ENCODE measurements at places on chromosomes 1 and 21.

DNA sequence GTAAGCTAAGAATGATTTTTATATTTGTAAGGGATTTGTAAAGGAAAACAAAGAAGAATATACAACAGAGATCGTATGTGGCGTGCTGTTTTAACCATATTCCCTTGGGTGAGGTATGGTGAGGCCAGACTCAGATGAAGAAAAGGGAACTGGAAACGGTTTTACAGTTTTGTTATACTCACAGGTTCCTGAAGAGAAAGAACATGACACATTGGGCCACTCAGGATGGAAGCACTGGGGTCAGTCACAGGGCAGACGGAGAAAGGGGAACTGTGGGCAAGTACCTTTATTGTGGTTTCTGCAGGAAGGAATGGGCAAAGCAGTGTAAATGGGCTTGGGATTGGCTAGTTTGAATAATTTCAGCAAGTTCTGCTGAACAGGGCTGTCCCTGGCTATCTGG lies 177.4 kb downstream of the LBR start:
- DNase-seq: no peak

DNA sequence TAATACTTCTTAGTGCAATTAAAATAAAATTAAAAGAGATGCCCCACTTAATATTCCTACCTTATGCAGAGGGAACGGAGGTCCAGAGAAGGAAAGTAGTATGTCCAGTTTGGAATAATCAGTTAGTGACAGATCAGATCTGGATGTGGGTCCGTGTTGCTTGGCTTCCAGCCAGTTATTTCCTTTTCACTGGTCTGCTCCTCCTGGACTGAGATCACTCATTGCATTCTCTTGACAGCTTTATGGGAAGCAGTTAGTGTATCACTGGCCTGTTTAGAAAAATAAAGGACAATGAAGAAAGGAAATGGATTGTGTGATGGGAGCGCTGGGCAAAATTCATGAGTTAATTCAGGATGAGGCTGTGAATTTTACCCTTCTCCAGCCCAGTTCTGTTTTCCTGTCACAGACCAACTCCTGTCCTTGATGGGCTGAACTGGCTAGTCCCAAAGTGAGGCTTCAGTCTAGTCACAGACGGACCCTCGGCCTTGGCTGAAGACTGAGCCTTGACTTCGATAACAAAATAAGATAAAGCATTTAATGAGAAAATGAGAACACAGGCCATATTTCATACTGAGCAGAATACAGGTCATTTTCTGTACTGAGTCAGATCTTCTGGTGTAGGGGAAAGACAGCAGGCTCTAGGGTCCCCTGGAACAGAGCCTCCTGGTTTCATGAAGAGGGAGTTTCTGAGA lies 85.2 kb upstream of the TRABD2B start:
- DNase-seq: no peak

DNA sequence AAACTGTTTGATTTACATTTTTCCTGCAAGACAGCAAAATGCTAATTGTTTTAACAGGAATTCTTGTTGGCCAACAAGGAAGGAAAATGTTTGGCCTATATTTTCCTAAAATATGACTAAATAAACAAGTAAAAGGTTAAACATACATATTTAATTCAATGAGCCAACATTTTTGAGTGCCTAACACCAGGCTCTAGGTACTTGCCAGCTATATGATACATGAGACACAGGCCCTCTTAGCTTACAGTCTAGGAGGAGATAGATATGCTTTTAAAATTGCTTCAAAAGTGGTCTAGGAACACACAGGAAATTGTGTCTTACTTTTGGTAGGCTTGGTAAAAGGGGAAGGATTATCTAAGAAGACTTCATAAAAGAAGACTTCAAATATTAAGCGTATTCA lies 50.9 kb downstream of the PIGK start:
- no peak for DNase-seq

- no peak for DNase-seq
Observed at GRCh38 chr1:13593511-13594131, 10.0 kb downstream of the PDPN start.

GRCh38 chr1:65027666-65028358 lies 61.5 kb upstream of the JAK1 start:
- DNase-seq: no peak

DNA sequence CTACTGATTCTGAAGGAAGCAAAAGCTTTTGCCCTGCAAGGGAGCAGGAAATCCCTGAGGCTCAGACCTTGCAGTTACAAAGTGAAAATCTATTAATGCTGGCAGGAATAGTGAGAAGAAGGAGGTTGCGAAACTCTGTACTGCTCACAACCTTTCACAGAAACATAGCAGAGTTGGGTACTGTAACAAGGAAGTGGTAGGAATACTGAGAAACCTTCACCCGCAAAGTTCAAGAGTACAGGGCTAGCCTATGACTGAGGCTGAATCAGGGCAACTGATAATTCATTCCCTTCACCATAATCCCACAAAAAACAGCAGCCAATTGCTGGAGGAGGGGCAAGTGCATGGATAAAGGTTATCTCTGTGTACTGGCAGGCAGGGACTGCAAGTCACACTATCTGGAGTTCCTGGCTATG lies 23.9 kb upstream of the KCTD3 start:
- no peak for DNase-seq

DNA sequence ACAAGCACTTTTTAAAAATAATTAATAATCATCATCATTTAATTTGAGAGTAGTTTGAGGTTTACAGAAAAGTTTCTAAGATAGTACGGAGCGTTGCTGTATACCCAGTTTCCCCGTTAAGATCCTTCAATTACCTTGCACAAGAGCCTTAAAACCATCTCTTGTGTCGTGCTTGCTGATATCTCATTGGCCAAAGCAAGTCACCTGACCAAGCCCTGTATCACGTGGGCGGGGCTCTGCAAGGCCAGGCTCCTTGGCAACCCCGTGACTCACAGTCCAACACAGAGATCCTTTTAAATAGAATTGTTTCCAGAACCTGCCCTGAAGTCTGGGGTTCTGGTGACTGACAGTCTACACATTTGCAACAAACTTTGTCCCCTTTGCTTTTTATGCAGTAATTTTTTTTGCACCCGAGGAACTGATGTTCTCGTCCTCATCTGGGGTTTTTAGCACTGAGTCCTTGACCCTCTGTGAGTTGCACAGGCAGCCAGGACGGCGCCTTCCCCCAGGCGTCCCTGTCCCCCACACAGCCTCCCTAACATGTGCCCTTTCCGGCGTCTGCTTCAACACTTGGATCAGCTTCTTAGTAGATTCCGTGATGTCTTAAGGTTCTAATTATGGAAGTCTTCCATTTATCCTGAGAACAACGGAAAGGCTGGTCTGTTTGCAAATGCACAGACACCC lies 183.3 kb upstream of the TMEM51 start:
- DNase-seq: peak; percentile 48

DNA sequence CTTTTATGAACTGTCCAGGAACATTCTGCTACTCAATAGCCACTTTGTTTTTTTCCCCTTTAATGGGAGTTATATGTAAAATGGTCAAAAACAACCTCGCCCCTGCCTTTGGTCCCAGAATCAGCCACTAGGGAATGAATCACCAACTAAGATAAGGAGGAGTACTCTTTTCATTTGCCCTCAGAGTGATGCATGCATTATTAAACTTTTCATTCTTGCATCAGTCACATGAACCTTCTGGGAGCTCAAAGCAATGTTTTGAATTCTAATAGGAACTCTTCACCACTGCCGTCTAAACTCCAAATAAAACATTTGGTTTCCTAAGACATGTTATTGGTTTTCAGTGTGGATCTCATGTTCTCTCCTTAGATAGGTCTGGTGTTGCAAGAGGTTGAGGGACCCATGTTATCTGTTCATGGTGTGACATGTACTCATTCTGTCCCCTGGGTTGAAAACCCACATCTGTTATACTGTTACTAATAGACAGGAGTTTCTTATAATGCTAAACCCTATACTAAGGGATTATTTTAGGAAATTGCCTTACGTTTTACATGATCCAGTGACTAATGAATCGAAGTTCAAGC lies 17.8 kb upstream of the HSD17B7 start:
- DNase-seq: no peak

DNA sequence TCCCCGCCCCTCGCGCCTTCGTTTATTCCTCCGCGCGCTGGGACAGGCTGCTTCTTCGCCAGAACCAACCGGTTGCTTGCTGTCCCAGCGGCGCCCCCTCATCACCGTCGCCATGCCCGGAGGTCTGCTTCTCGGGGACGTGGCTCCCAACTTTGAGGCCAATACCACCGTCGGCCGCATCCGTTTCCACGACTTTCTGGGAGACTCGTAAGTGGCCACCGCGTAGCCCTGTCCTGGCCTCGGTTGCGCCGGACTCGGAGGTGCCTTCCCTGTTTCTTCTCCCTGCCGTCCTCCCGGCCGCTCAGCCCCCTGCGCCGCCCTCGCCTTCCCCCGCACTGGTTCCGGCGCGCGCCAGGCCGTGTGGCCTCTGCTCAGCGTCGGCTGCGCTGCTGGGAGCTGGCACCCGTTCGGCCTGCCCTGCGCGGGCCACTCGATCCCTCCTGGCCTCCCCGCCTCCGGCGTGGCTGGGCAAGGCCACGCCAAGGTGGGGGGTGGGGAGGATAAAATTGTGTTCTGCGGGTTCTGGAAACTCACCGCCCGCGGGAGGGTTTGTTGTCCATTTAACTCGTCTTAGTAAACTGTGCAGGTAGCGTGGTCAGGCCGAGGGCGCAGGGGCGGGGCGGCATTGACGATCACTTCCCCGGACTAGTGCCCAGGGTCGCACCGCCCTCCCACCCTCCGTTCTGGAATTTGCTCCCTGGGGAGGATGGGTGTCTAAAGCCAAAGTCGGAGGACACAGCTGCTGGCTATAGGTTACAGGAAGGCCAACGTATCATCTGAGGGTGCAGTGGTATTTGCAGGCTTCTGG lies at the start of gene PRDX6:
Gene PRDX6, plus strand, starts transcription at position 50 of the 808 bp plus-strand sequence. Its CDS starts 63 bp downstream, at position 113.
- peak; percentile 23 for DNase-seq

DNA sequence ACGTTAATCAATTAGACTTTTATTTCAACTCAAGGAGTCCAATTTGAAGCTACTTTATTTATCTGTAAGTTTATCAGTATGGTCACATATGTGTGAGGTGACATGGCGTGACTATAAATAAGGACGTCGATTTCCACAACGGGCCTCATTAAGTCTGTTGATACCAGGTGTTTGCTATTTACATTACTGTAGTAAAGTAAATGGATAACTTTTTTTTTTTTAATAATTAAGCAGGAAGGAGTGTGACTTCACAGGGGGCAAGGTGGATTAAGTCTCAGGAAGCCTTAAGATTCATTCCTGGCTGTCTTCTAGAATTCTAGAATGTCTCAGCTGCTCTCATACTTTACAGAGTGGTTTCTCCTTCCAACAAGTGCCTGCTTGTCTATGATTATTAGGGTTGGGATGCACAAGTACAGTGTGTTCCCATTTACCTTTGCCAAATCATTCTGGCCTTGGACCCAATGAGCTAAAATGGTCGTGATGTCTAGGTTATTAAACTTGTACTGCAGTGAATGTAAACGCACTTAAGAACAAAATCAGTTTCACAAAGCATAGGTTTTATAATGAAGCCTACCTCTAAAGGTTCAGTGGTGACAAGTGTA lies 15.5 kb downstream of the MAP3K7CL start:
- DNase-seq: peak; percentile 78

GRCh38 chr1:92244376-92244775 lies 26.7 kb downstream of the C1orf146 start:
- no peak for DNase-seq

DNA sequence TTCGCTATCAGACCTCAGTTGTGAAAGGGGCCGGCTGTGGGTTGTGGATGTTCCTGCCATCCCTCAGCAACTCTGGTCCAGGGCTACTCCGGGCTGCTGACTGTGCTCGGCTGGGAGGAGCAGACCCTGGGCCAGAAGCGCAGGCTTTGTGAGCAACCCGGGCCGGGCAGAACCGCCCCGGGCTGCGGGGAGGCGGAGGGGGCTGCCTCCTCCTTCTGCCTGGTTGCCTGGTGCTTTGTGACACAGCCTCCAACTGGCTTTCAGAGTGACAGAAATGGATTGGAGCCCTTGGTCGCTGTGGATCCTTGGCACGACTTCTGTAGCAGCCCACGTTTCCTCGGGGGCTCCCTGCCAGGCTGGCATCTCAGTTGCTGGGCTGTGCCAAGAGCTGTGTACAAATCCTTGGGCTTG lies 10.0 kb downstream of the DRAXIN start:
- no peak for DNase-seq

GRCh38 chr1:8407652-8408051 lies 89.7 kb downstream of the SLC45A1 start:
- DNase-seq: no peak

GRCh38 chr1:244075247-244075722 lies 24.2 kb downstream of the ZBTB18 start:
- DNase-seq: no peak

GRCh38 chr1:234593771-234594504 lies 16.0 kb downstream of the IRF2BP2 start:
- DNase-seq: no peak

DNA sequence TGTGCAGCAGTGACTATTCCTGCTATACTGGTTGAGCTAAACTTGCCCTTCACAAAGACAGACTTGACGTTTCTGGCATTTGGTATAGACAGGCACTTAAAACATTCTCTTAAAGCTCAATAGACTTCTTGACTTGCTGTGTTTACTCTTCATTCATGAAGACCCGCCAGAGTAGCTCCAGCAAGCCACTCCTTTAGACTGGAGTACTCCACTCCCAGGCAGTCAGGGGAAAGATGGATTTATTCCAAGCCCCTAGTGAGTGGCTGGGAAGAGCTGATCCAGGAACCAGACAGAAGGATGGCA lies 70.7 kb downstream of the EVA1C start:
- DNase-seq: no peak

DNA sequence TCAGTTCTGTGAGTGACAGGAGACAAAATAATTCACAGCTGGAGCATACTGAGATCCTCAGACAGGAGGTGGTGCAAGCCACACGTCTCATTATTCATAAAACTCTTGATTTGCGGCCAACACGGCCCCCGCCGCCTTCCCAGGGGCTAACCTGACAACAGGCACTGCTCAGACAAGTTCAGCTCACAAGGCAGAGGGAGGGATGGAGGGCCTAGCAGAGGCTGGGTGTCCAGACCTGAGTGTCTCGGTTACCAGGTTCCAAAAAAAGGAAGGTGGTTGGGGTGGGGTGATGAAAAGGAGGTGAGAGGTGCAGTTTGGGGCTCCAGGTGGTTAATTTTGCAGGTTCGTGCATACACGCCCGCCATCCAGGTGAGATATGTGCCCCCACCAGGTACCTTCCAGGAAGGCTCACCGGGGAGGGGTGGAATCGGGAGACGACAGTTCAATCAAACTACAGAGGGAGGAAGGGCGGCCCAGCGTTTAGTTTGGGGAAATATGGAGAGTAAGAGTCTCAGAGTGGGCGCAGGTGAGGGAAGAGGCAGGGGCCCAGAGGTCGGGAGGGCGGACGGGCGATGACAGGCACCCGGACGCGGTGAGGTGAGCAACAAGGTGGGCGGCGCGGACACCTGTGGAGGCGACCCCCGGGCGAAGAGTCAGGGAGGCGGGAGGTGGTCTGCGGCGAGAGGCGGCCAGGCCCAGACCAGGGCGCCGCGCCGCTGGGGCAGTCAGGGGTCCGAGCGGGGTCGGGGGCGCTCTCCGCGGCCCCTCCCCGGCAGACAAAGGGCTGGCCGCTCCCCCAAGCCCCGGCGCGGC lies 629 bp downstream of the CTNNBIP1 start:
- no peak for DNase-seq

GRCh38 chr1:26019641-26020315 lies 1.8 kb upstream of the EXTL1 start:
- no peak for DNase-seq

All from keratinocyte (primary cell).